Activated T-cell treated with anti-CD3 and anti-CD28 coated beads for 48 hours (primary cell): ENCODE measurements at places on chromosomes 12 and 14.

- DNase-seq = no peak
Observed at GRCh38 chr12:11745113-11745512, 95.6 kb downstream of the ETV6 start.

DNA sequence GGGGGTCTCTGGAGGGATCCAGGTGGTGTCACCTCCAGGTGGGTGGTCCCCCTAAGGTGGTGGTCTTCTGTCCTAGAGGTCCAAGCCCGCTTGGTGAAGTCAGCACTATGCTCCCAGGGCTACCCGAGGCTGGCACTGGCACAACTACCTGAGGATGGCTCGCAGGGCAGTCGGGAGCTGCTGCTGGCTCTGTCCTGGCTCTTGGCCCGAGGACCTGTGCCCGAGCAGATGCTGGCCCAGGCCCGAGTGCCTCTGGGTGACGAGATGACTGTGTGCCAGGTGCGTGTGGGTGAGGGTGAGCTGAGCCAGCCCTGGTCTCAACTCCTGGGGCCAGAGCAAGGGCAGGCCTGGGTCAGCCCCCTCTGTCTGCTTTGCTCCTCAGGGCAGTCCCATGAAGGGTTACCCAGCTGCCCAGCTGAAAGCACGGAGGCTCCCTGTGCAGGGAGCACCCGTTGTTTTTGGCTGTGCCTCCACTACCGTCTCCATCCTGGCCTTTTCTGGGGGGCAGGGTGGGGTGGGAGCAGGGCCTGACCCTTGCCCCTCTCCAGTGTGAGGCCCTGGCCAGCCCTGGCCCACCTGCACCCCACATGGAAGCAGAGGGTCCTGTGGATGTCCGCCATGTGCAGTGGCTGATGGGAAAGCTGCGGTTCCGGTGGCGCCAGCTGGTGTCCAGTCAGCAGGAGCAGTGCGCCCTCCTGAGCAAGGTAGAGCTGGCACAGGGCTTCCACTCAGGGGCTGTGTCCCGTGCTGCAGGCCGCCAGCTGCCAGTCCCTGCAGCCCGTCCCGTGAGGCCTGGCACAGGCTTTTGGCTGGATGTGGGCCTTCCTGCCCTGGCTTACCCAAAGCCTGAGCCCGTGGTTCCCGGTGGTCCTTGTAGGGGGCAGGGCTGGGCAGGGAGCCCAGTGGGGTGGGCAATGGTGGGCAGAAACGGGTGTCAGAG is 1.3 kb downstream of the TEDC1 start:
- no peak for DNase-seq

DNA sequence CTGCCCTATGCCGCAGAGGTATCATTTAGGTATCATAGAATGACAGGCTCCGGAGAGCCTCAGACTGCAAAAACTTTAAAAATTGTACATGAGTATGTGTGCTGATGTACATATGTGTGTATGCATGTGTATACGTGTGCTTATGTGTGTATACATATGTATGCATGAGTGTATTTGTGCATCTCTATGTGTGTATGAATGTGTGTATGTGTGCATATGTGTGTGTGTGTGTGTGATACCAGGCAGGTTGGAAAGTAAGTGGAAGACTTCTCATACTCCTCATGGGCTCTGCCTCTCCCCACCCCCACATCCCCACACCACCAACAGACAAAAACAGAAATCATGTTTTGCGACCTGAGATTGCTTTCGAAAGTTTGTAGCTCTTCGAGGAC is 621 bp upstream of the TMEM117 start:
- no peak for DNase-seq

DNA sequence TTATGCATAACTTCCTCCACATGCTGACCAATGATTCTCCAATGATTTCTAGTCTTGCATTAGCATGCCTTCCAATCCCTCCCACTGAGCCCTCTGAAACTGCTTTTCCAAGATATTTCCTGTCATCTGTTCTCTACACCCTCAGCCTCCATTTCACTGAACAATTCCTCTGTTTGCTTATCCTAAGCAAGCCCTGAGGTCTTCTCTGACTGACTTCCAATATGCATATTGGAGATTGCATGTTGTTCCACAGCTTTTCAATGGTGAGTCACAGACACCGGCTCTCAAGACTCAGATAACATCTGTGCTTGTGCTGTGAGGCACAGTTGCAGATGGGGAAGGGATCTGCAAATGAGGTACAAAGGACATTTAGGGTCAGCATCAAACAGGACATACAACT is 141.0 kb downstream of the SLC16A7 start:
- DNase-seq = no peak

GRCh38 chr12:127896661-127897060 is 370.3 kb upstream of the TMEM132C start:
- DNase-seq = no peak

DNA sequence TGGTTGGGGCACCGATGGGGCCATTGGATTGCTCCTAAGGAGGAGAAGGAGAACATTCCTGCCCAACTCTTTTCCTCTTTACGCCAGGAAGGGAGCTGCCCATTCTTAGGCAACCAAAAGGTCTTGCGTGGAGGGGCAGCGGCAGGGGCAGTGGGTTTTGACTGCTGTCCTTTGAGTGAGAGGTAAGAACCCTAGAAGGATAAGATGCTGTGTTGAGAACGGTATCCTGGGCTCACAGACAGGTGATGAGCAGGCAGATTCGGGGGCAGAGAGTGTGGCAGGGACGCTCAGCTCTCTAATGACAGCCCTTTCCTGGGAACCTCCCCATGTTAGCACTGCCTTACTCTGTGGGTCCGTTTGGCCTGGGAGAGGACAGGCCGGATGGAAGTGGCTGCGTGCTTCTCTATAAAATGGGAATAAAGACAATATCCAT is 13.2 kb downstream of the LRTM2 start:
- no peak for DNase-seq

DNA sequence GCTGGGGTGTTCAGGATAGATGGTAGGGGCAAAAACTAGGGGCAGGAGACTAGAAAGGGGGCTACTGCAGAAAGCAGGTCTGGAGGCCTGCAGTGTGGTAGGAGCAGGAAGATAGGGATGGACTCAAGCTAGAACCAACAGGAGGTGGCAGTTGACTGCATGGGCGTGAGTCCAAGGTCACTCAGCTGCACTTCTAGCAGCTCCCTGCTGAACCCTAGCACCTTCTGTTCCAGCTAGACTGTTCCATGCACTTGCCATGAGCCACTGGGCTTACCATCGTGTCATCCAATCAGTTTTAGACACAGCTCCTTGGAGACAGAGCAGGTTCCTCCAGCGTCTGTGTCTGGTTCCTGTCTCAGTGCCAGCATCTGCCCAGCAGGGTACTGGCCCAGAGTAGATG is 11.3 kb upstream of the KRT8 start:
- DNase-seq = no peak

DNA sequence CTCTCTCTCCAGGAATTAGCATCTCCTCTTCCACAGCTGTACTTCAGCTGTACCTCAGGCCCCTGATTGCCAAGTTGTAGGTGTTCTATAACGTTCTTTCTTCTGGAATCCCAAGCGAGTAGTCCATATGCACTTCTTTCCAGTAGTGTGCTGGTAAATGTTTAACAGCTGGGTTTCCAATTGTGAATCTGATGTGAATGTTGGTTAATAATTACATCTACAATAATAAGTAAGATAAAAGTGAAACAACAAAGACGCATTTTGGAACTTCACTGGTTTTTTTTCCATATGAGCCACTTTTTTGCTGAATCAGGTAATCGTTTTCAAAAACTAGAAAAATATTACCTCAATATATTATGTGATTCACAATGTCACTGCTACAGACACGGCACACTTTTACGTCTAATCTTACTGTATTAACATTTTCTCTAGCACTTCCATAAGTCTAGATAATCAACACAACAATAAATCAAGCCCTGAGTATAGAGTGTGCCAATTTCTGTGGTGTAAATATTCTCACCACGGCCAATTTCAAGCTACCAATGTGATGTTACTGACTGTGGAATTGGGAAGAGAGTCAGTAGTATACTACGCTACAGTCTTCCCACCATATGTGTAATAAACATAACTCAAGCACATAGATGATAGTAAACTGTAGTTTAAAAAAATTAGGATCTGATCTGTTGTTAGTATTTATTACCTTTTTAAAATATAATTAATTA is 113.0 kb downstream of the ZFP36L1 start:
- DNase-seq = no peak

GRCh38 chr12:57766464-57767304 is at the start of gene CYP27B1:
Gene CYP27B1, minus strand, starts transcription at chr12:57767078. Its CDS starts 37 bp downstream, at chr12:57767041.
- no peak for DNase-seq

DNA sequence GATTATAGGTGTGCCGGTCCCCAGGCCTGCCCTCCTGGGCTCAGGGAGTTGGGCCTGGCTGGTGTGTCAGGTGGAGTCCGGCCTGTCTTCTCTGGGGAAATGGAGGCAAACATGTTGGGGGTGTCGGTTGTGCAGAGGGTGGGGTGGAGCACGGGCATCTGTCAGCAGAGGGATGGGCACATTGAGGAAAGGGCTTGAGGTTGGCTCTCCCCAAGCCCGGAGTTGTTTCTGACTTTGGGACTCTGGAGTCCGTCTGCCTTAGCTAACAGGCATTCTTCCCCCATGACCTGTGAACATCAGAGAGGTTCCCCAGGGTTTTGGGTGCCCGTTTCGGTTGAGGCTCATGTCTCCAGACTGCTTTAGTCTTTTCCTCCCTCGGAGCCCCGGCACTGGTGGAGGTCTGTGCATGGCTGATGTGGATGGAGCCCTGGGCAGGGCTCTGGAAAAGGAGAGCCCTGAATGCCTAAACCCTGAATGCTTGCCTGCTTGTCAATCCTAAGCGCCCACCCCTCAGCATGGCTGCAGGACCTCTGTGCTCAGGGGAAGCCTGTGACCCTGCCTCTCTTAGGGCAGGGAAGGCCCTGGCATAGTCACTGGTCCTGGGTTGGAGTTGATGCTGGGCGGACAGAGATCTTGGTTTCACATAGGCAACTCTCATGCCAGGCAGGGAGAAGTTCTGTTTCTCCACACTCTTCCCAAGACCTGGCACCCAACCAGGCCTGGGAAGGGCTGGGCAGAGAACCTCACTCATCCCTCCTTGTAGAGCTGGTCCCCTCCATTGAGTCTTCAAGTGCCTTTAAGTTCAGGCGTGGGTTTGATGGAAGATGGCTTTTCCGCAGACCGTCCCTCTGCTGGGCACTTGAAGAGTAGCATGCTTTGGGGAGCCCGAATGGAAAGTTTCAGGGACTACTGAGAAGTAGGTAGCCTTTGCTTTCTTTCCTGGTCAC is 12.9 kb downstream of the NYNRIN start:
- DNase-seq = no peak

DNA sequence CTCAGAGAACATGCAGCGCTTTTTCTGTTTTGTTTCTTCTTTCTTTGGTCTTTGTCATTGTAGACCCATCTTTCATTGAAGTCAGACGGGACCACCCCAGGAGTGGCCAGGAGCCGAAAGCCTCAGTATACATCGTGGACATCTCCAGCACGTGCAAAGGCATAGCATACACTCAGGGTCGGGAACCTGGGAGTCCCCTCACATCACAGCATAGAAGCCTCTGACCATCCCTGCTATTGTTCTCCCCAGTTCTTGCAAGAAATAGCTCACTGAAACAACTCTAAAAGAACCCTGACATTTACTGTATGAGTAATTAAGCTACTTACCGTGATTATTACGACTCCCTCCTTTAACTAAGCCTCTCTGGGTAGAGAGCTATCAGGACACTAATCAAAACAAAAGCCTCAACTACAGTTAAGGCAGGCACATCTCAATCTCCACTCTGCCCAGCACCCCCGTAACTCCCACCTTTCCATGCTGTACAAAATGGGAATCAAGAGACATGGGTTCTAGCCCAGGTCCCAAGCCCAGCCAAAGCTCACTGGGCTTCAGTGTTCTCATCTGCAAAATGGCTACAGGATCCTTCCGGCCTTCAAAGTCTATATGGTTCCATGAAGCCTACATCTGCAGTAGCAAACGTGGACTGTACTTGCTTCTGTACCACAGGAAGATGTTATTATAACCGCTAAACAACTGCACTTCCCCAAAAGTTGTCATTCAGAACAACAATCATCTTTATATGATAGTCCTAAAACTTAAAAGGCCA is 6.7 kb downstream of the CCDC88C start:
- DNase-seq = no peak
